ENCODE measurements at places on chromosomes 12 and 14.

DNA sequence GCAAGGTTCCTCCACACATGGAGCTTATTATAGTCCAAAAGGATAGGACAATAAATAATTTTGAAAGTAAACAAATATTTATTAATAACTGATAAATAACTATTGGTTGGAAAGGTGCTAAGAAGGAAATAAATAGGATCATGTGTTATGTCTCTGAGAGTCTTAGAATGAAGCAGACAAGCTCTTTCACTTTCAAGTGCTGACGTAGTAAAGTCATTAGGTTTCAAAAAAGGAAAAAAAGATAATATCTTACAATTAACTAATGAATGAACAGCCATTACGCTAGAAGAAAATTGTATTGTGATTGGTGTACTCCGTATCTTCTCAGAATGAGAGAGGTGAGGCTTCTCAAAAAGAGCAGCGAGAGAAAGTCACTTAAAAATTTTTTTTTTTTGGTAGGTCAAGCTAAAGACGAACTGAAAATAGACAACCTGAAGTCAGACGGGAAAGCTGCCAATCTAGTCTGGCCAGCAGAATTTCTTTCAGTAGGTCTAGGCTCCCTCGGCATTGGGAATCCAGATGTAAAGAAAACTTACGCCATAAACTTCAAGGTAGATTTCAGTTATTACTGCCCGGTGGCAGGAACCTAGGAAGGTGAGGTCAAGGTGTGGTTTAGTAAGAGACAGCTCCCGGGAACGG lies 583 bp upstream of the LEMD3 start:
- peak; percentile 4 for DNase-seq

DNA sequence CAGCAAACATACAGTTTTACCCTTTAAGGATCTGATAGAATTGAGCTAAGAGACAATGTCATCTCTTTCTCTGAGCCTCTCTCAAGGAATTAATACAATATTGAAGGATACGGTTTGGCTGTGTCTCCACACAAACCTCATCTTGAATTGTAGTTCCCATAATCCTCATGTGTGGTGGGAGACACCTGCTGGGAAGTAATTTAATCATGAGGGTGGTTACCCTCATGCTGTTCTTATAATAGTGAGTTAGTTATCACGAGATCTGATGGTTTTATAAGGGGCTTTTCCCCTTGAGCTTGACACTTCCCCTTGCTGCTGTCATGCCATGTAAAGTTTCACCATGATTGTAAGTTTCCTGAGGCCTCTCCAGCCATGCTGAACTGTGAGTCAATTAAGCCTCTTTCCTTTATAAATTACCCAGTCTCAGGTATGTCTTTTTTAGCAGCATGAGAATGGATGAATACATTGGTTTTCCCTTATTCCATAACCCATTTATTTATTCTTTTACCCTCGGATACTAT lies 47.6 kb downstream of the TMEM30B start:
- DNase-seq: no peak

DNA sequence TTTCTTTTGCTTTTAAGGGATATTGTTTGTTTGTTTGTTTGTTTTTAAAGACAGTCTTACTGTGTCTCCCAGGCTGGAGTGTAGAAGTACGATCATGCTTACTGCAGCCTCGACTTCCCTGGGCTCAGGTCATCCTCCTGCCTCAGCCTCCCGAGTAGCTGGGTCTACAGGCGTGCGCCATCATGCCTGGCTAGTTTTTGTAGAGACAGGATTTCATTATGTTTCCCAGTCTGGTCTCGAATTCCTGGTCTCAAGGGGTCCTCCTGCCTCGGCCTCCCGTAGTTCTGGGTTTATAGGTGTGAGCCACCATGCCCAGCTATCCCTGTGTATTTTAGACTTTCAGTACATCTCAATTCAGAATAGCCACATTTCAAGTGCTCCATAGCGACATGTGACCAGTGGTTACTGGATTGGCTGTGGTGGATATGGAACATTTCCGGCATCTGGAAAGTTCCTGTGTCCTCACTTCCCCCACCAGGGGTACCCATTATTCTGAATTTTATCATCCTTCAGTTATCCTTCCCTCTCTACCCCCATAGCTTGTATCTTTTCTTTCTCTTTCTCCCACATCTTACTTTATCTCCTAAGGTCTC lies 61.1 kb downstream of the HRK start:
- DNase-seq: no peak

- DNase-seq: no peak
Observed at GRCh38 chr12:97306147-97306546, 156.5 kb upstream of the RMST start.

DNA sequence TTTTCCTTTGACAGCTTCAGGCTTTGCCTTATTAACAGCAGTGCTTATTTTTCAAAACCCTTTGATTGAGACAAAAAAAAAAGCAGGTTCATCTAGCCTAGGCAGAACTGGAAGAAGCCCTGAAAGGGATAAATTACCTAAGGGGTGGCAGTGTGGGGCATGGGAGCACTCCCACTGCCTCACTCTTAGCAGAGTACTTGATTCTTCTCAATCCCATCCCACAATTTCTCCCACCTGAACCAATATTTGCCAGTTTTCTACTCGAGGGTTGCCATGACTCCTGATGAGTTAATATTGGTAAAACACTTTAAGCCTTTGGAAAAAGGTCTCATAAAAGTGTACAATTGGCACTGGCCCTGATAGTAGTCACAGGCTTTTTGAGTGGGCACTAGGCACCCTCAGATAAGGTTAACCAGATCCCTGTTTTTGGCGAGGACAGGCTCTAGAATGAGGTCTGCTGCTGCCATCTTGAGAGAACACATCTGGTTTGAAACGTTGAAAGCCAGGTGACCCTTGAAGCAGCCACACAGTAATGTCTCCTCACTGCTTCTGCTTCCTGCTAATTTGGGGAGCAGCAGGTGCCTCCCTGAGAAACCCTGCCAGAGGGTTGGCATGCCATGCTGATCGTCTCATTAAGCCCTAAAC lies 320.0 kb downstream of the RAD51B start:
- DNase-seq: no peak

DNA sequence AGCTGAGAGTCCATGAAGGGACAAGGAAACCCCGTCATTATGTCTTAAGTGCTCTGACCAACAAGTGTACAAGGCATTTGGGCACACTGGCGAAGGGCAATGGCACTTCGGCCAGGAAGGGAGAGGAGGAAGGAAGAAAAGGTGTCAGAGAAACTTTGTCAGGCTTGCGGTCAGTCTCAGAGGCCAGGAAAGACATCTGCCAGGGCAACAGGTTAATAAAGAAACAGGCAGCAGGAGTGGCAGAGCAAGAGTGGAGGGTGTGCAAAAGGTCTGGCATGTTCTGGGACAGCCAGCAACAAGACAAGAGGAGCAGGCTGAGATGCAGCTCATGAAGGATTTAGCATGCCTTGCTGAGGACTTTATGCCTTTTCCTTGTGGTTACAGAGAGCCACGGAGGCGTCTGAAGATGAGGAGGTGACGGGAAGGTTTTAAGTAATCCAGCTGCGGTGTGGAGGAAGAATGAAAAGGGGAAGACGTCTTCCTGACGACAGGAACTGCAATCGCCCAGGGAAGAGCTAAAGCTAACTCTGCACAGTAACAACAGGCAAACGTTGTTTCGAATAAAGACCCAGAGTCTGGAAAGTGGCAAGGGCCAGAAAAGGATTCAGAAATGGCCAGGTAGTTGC lies 13.1 kb downstream of the APPL2 start:
- DNase-seq: no peak

GRCh38 chr14:101604228-101604934 lies 43.1 kb downstream of the DIO3 start:
- DNase-seq: no peak

Data from neuronal stem cell (in vitro differentiated cells).